ENCODE measurements at places on chromosomes 3 and 15.

- no peak for ATAC-seq
These were observed 92.5 kb downstream of the LIPC start for GRCh38 chr15:58524247-58524646.

GRCh38 chr15:70826634-70827033 is 27.3 kb downstream of the LARP6 start:
- ATAC-seq = no peak

- ATAC-seq = no peak
These were observed 113.2 kb upstream of the NSMCE3 start for GRCh38 chr15:29382862-29383261.

- ATAC-seq = no peak
These were observed 999 bp downstream of the ZNF280D start for GRCh38 chr15:56732135-56732885.

DNA sequence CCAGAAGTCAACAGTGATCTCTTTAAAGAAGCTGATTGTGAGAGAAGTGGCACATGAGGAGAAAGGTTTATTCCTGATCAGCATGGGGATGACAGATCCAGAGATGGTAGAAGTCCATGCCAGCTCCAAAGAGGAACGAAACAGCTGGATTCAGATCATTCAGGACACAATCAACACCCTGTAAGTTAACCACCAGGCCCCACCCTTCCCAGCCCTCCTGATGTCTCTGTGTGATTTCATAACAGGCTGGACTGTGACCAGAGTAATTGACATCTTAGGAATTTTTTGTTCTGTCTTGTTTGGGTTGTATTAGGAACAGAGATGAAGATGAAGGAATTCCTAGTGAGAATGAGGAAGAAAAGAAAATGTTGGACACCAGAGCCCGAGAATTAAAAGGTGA is 67.7 kb downstream of the KLHL25 start:
- no peak for ATAC-seq

GRCh38 chr3:177652556-177653291 is 455.4 kb upstream of the TBL1XR1 start:
- ATAC-seq = no peak

- no peak for ATAC-seq
These were observed 185.6 kb upstream of the MRPL3 start for GRCh38 chr3:131688370-131688769.

- ATAC-seq = no peak
These were observed 17.3 kb upstream of the AEN start for GRCh38 chr15:88603885-88604284.

GRCh38 chr15:95043933-95044313 is 812.6 kb downstream of the MCTP2 start:
- ATAC-seq = no peak

DNA sequence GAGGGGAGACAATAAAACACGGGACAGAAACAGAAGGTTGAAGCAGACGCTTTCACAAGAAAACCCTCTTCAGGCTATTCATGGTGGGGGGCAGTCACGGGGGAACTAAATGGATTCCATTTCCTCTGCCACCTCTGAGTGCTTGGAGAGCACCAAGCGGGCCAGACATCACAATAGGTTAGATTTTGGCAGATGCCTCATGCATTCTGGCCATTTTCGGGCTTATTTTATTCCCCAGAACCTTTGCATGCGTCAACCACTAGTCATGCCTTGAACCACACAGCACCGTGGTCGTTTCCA is 82.2 kb downstream of the RORA start:
- ATAC-seq = no peak

GRCh38 chr15:57859130-57859685 is 152.7 kb downstream of the POLR2M start:
- ATAC-seq = no peak

- no peak for ATAC-seq
These were observed 262.5 kb downstream of the SOX2 start for GRCh38 chr3:181974198-181974597.

- ATAC-seq = peak; percentile 13
These were observed 33.9 kb downstream of the SH3BP5 start for GRCh38 chr3:15298504-15298903.

GRCh38 chr3:10116138-10116460 is 624 bp downstream of the BRK1 start:
- ATAC-seq = no peak

- ATAC-seq = no peak
These were observed 84.2 kb upstream of the ZNF280D start for GRCh38 chr15:56817321-56818080.

- peak; percentile 59 for ATAC-seq
These were observed 430.2 kb downstream of the LPP start for GRCh38 chr3:188584162-188584529.

DNA sequence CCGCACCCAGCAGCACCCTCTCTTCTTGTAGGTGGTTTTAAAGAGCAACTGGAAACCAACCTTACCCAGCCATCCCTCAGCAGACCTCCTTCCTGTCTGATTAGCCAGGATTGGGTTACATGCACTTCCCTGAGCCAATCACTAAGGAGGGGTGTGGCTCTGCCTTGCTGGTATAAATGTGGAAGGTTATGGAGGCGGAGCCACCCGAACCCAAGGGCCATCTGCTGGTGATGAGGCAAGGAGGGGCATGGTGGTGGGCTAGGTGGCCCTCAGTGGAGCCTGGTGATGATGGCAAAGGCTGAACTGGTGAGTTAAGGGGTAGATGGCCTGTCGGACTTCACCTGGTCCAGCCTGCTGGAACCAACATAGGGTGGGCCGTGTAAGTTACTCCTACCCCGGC is 39.8 kb downstream of the CCDC33 start:
- no peak for ATAC-seq

DNA sequence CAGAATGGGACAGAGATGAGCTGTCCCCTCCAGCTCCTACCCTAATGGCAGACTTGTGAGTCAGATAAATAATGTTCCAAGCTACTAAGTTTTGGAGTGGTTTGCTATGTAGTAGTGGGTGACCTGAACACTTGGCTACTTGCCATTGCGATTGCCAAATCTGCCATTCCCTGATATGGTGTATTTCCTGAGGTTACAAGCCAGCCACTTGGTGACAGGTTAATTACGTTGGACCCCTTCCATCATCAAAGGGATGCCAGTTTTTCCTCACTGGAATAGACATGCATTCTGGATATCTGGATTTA is 33.6 kb downstream of the MORF4L1 start:
- no peak for ATAC-seq

DNA sequence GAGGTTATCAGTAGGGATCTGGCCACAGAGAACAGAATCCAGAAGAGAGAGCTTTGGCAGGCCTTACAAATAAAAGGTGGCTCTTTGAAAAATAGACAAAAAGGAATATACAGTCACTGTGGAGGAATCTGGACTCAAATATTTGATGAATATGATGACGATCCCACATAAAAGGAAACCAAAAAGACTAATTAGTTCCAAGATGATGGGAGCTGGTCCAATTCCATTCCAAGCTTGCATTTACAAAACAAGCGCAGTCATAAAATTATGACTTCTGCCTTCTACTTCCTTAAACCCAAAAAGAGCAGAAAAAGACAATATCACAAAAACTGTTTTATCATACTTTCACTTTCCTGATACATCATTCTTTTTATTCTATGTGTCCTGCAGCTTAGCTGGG is 285.8 kb downstream of the DIPK2A start:
- no peak for ATAC-seq

- ATAC-seq = peak; percentile 36
These were observed 7.3 kb downstream of the SETD5 start for GRCh38 chr3:9404680-9405079.

DNA sequence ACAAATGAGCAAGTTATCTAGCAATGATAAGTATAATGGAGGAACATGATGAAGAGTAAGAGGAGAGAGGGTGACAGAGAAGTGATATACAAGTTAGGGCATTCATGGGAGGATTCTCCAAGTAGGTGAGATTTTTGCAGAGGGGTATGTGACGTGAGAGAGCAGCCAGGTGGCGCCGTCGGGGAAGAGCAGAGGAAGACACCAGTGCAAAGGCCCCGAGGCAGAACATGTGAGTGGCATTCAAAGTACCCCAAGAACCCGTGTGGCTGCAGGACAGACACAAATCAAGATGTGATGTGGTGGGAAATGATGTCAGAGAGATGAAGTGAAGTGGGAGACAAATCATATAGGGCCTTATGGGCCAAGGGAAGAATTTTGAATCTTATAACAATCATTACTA is 81.8 kb upstream of the GRM7 start:
- ATAC-seq = no peak

Data from activated CD4-positive, CD25-positive, alpha-beta regulatory T cell treated with anti-CD3 and anti-CD28 coated beads, Interleukin-2, amount 50 U/mL, for 24 hours (primary cell).